Endothelial cell of umbilical vein (primary cell): ENCODE measurements at places on chromosomes 1 and 21. TPM values are rescaled to one million over a fixed set of nuclear protein-coding genes. Genes with fewer than 3 reads are reported as not detected.

GRCh38 chr1:230760360-230760827 is 13.2 kb downstream of the CAPN9 start:
- H3K36me3 ChIP-seq = no peaks in the 10 kb centered on the region
- H3K4me1 ChIP-seq = no peaks in the 10 kb centered on the region
- no peak overlapping the region for H3K27ac ChIP-seq
- no peak overlapping the region for H3K4me3 ChIP-seq
- H3K27me3 ChIP-seq = no peaks in the 10 kb centered on the region

GRCh38 chr1:166876540-166876838 is 425 bp upstream of the TADA1 start:
- no peak for DNase-seq
- no peak overlapping the region for H3K27ac ChIP-seq
- no peak overlapping the region for H3K4me3 ChIP-seq

GRCh38 chr1:87820668-87821334 is 492.1 kb downstream of the LMO4 start:
- no peaks in the 10 kb centered on the region for H3K4me1 ChIP-seq
- H3K4me3 ChIP-seq = no peak overlapping the region
- no peaks in the 10 kb centered on the region for H3K36me3 ChIP-seq
- H3K27ac ChIP-seq = no peak overlapping the region
- no peak for DNase-seq

- DNase-seq = peak; percentile 86
- no peaks in the 10 kb centered on the region for H3K27me3 ChIP-seq
- H3K27ac ChIP-seq = peak overlapping the region; percentile 88
- no peaks in the 10 kb centered on the region for H3K36me3 ChIP-seq
- no peak overlapping the region for H3K4me3 ChIP-seq
- peaks cover 69% of the 10 kb centered on the region for H3K4me1 ChIP-seq
Measured at GRCh38 chr1:234978397-234979295, 150.0 kb downstream of the TOMM20 start.

The DEPDC1 gene
- total RNA-seq = 26.0 and 30.4 TPM in 2 replicates

GRCh38 chr1:221284028-221284427 is 404.8 kb downstream of the HLX start:
- no peaks in the 10 kb centered on the region for H3K36me3 ChIP-seq
- peaks cover 1% of the 10 kb centered on the region for H3K27me3 ChIP-seq
- H3K4me3 ChIP-seq = no peak overlapping the region

The ICOSLG gene
- 2.9 and 3.4 TPM in 2 replicates for total RNA-seq

GRCh38 chr21:42981214-42981523 is 6.8 kb downstream of the PKNOX1 start:
- H3K27me3 ChIP-seq = no peaks in the 10 kb centered on the region
- no peak overlapping the region for H3K27ac ChIP-seq
- no peak for DNase-seq
- H3K4me3 ChIP-seq = no peak overlapping the region

DNA sequence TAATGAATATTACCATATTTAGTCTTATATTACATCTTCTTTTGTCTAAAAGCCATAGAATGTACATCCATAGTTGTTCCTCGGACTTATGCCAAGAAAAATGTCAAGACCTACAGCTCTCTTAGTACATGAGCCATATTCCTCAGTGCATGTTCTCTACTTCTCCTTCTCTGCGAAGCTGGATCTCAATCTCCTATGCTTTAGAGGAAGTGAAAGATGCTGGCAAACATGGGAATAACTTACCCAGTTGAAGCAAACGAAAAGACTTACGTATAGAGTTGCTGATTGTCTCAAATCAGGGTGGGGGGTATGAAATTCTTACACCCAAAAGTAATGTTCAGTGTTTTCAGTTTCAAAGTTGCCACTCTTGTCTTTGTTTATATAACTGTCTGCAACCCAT is 32.7 kb downstream of the OR13G1 start:
- H3K27ac ChIP-seq = no peak overlapping the region
- no peaks in the 10 kb centered on the region for H3K27me3 ChIP-seq
- H3K36me3 ChIP-seq = no peaks in the 10 kb centered on the region

DNA sequence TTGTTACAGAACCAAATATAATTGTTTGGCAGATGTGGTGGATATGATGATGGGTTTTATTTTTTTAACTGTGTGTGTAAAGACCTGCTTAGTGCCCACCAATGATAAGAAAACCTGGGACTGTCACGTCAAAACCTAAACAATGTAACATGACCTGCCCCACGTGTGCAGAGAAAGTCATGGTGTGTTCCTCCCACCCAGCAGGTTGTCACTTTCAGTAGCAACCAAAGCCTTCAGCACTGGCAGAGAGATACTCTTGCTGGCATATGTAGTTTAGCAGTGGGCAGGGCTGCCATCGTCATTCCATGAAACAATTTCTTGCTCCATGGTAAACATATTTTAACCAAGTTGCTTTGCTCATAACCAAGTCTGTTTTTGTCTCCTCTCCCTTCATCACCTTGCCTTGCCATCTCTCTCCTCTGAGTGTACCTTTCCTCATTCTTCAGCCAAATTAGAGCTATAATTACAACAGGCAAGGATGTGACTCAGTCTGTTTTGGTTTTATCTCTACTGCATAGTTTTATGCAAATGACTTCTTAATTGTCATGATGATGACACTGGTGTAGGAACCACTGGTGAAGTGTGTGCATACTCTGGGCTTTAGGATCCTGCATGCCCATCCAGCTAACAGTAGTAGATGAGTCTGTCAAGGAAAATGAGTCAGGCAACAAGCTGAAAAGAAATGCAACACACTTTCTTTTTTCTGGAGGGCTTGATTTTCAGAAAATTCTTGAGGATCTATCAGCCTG is 150.3 kb downstream of the EDEM3 start:
- DNase-seq = no peak
- peaks cover 2% of the 10 kb centered on the region for H3K4me1 ChIP-seq
- no peak overlapping the region for H3K4me3 ChIP-seq

The LPAR3 gene
- not detected in 2 replicates for total RNA-seq

- H3K4me3 ChIP-seq = no peak overlapping the region
- no peak overlapping the region for H3K27ac ChIP-seq
- no peaks in the 10 kb centered on the region for H3K4me1 ChIP-seq
- H3K27me3 ChIP-seq = peaks cover 16% of the 10 kb centered on the region
Measured at GRCh38 chr1:202680586-202681352, 29.5 kb downstream of the SYT2 start.

The HECTD3 gene
- 72.6 and 80.0 TPM in 2 replicates for total RNA-seq
